Lung (tissue), 17 donors: ENCODE measurements at places on chromosomes 12 and 14. TPM values are rescaled to one million over a fixed set of nuclear protein-coding genes. Genes with fewer than 3 reads are reported as not detected.

DNA sequence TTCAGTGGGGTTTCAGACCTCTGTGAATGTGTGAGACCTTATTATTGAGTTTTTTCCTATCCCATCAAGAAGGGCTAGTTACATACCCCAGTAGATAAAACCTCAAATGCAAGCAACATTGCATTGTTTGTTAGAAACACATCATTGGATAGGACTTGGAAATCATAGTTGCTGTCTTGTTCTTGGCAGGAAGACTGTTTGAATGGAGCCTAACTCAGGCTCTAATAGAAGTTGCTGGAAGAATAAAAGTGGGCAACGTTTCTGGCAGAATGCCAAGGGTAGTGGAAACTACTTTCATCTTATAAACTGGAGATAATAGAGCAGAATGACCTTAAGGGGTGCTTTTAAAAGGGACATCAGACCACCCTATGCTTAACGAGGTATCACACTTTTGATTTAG lies 9.9 kb upstream of the PTHLH start:
- H3K4me1 ChIP-seq, result no peaks in the 10 kb centered on the region
- peaks cover 15% of the 10 kb centered on the region for H3K27me3 ChIP-seq
- no peaks in the 10 kb centered on the region for H3K36me3 ChIP-seq

The DDN gene
- total RNA-seq, result 0.12 TPM

DNA sequence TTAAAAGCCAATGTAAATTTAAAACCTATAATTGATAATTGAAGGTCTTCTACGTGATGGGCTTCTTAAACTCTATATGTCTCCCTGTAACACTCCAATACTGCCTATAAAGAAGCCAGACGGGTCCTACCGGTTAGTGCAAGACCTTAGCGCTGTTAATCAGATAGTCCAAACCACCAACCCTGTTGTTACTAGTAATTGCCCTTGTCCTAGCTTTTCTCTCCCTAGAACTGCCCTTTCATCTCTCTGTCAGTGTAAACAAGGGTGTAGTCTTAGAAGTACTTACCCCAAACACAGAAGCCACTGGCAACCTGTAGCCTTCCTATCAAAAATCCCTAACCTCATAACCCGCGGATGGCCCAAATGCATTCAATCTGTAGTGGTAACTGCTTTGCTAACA lies 243.0 kb upstream of the DIO3 start:
- H3K27ac ChIP-seq, result no peak overlapping the region
- no peaks in the 10 kb centered on the region for H3K36me3 ChIP-seq
- H3K4me1 ChIP-seq, result no peaks in the 10 kb centered on the region

DNA sequence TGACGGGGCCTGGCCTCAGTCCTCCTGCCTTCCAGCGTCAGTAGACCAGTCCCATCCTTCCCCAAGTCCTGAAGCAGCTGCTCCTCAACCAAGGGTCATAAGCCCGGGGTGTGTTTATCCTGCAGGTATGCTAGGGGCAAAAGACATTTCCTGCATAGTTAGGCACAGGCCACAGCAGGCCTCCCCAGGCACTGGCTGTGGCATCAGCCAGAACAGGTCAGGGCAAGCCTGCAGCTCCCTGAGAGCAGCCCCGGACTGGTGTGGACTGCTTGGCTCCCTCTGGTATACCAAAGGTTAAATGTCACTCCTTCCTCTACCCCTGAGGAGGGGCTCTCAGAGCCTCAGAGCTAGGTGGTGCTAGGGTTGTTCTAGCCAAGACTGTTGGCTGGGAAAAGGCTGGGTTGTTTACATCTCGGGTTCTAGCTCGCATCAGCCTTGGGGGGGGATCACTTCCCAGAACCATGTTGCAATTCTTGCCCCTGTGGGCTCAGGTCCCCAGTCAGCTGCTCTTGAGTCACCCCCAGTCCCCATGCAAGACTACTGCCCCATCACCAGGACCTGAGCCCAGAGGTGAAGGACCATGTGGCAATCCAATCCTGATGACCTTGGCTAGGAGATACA lies 2.9 kb downstream of the MMP14 start:
- H3K27ac ChIP-seq, result peak overlapping the region; percentile 89
- H3K4me3 ChIP-seq, result no peak overlapping the region
- H3K4me1 ChIP-seq, result peaks cover 8% of the 10 kb centered on the region
- no peaks in the 10 kb centered on the region for H3K27me3 ChIP-seq
- H3K36me3 ChIP-seq, result peaks cover 31% of the 10 kb centered on the region

DNA sequence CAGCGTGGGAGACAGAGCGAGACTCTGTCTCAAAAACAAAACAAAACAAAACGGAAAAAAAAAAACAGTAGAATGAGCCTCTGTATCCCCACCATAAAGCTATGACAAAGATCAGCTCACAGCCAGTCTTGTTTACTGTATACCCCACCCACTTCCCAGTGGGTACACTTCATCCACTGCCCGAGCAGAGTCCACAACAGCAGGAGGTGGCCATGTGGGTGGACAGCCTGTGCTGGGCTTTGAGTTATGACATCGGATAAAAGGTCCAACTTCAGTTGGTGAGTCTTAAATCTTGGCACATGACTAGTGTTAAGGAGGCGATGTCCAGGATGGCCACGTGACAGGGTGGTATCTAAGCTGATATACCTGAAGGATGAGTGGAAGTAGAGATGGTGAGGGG lies 34.8 kb upstream of the MAPKAPK5 start:
- H3K27me3 ChIP-seq, result no peaks in the 10 kb centered on the region
- no peaks in the 10 kb centered on the region for H3K4me1 ChIP-seq
- H3K27ac ChIP-seq, result no peak overlapping the region

DNA sequence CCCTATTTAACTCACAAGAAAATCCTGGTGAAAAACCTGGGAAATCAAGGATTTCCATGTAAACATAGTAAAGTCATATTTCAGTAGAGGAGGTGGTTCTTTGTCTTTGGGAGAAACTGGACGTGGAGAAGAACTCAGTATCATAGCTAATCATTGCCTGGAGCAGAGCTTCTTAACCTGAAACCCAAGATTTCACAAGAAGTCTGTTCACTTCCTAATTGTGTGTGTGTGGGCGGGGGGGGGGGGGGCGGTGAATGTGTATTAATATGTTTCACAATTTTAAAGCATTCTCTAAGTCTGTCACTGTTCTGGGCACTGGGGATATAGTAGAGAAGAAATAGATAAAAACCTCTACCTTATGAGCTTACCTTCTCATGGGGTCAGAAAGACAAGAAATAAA lies 96.7 kb upstream of the PPP4R3A start:
- H3K27ac ChIP-seq, result no peak overlapping the region
- H3K27me3 ChIP-seq, result peaks cover 6% of the 10 kb centered on the region
- no peak for DNase-seq

The CCDC175 gene
- 0.34 TPM for total RNA-seq

The SMAGP gene
- 9.7 TPM for total RNA-seq

The CLEC2B gene
- 70.1 TPM for total RNA-seq

The KRT71 gene
- total RNA-seq, result not detected

The IRAK3 gene
- total RNA-seq, result 47.8 TPM

GRCh38 chr14:103361867-103362266 lies 23.3 kb upstream of the MARK3 start:
- no peaks in the 10 kb centered on the region for H3K4me1 ChIP-seq
- H3K36me3 ChIP-seq, result no peaks in the 10 kb centered on the region
- no peak for DNase-seq
- H3K27me3 ChIP-seq, result no peaks in the 10 kb centered on the region
- no peak overlapping the region for H3K4me3 ChIP-seq

GRCh38 chr14:59828276-59828675 lies 42.3 kb downstream of the RTN1 start:
- H3K4me3 ChIP-seq, result no peak overlapping the region
- no peak overlapping the region for H3K27ac ChIP-seq
- no peaks in the 10 kb centered on the region for H3K36me3 ChIP-seq
- no peaks in the 10 kb centered on the region for H3K27me3 ChIP-seq

- no peak for DNase-seq
- H3K36me3 ChIP-seq, result peaks cover 30% of the 10 kb centered on the region
- H3K4me1 ChIP-seq, result no peaks in the 10 kb centered on the region
- no peak overlapping the region for H3K27ac ChIP-seq
- H3K27me3 ChIP-seq, result no peaks in the 10 kb centered on the region
These were observed 68.3 kb downstream of the KDM2B start for GRCh38 chr12:121512561-121512960.

The KRT75 gene
- not detected for total RNA-seq

DNA sequence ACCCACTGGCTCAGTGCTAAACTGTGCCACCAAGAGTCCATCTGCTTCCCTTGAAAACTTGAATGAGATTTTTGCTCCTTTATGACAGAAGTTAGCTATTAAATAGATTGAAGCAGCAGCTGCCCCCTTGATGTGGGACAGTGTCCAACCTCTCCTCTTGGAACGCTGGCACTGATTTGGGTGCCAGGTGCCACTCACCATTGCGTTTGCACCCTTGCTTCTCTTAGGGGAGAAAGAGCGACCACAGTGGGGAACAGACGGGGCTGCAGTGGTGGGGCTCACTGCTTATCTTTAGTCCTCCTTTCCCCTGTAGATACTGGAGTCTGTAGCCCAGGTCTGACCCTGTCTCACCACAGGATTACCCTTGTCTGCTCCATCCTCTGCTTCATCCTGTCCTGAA lies 9.4 kb downstream of the EP400 start:
- H3K36me3 ChIP-seq, result peaks cover 12% of the 10 kb centered on the region
- H3K4me1 ChIP-seq, result no peaks in the 10 kb centered on the region
- no peak for DNase-seq
- H3K4me3 ChIP-seq, result no peak overlapping the region
- H3K27me3 ChIP-seq, result no peaks in the 10 kb centered on the region

GRCh38 chr12:47249719-47250357 lies 170.1 kb upstream of the AMIGO2 start:
- no peaks in the 10 kb centered on the region for H3K27me3 ChIP-seq
- H3K4me1 ChIP-seq, result no peaks in the 10 kb centered on the region
- no peak overlapping the region for H3K27ac ChIP-seq
- no peak overlapping the region for H3K4me3 ChIP-seq
- no peak for DNase-seq

The ANKRD33 gene
- total RNA-seq, result 0.21 TPM

GRCh38 chr14:94677747-94678146 lies 65.6 kb downstream of the SERPINA3 start:
- no peak overlapping the region for H3K27ac ChIP-seq
- no peaks in the 10 kb centered on the region for H3K36me3 ChIP-seq
- no peak overlapping the region for H3K4me3 ChIP-seq
- no peaks in the 10 kb centered on the region for H3K27me3 ChIP-seq

The BCL11B gene
- total RNA-seq, result 2.3 TPM

DNA sequence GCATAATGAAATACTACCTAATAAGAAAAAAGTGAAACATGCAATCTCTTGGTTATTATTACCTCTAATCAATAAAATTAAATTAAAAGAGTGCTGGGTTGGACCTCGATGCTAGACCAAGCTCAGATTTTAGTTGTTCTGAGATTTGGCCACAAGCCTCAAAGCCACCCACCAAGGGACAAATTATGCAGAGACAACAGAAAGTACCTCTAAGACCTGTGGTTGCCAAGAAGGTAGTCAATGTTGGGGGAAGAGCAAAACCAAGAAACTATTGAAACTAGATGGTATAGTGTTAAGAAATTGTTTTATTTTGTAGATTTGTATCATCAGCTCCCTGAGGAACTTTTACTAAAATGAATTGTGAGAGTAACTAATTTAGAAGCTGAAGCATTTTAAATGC lies 43.8 kb upstream of the ARID2 start:
- H3K4me1 ChIP-seq, result no peaks in the 10 kb centered on the region
- no peak overlapping the region for H3K27ac ChIP-seq
- no peaks in the 10 kb centered on the region for H3K27me3 ChIP-seq
- H3K36me3 ChIP-seq, result no peaks in the 10 kb centered on the region
- DNase-seq, result no peak

DNA sequence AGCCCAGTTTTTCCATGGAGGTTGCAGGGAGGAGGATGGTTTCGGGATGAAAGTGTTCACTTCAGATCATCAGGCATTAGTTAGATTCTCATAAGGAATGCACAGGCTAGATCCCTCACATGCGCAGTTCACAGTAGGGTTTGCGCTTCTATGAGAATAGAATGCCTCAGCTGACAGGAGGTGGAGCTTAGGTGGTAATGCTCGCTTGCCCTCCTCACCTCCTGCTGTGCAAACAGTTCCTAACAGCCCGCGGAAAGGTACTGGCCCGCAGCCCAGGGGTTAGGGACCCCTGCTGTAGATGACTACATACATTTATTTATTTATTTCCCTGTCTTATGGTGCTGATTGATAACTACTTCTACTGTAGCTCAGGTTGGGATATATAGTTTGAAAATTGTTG lies 93.2 kb downstream of the FBXO33 start:
- no peaks in the 10 kb centered on the region for H3K27me3 ChIP-seq
- H3K36me3 ChIP-seq, result peaks cover 4% of the 10 kb centered on the region
- peak; percentile 15 for DNase-seq
- no peak overlapping the region for H3K27ac ChIP-seq
- H3K4me3 ChIP-seq, result no peak overlapping the region

GRCh38 chr12:121789800-121790728 lies 3.4 kb downstream of the RHOF start:
- H3K27ac ChIP-seq, result peak overlapping the region; percentile 25
- no peak overlapping the region for H3K4me3 ChIP-seq
- H3K4me1 ChIP-seq, result peaks cover 22% of the 10 kb centered on the region
- H3K36me3 ChIP-seq, result no peaks in the 10 kb centered on the region

The ADAM20 gene
- total RNA-seq, result 4.4 TPM

GRCh38 chr14:68145036-68145435 lies 325.5 kb downstream of the RAD51B start:
- peaks cover 8% of the 10 kb centered on the region for H3K4me1 ChIP-seq
- peak overlapping the region; percentile 74 for H3K27ac ChIP-seq
- no peaks in the 10 kb centered on the region for H3K27me3 ChIP-seq
- DNase-seq, result no peak
- no peak overlapping the region for H3K4me3 ChIP-seq
- H3K36me3 ChIP-seq, result no peaks in the 10 kb centered on the region

DNA sequence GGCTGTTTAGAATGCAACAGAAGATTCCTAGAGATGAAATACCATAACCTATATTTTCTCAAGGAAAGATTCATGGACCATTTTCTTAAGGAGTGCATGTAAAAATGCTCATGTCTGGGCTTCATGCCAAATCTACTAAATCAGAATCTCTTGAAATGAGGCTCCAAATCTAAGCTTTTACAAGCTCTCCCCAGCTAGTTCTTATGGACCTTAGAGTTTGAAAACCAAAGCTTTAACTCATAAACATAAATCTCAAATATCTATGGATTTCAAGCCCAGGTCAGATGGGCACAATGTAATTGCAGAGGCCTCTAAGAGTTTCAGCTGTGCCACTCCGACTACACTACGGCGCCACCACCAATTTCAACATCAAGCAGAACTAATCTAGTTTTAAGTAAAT lies 117.3 kb upstream of the CAND1 start:
- no peak overlapping the region for H3K4me3 ChIP-seq
- H3K36me3 ChIP-seq, result no peaks in the 10 kb centered on the region
- H3K4me1 ChIP-seq, result no peaks in the 10 kb centered on the region
- H3K27me3 ChIP-seq, result no peaks in the 10 kb centered on the region
- H3K27ac ChIP-seq, result no peak overlapping the region

- no peak for DNase-seq
- H3K27ac ChIP-seq, result no peak overlapping the region
- no peak overlapping the region for H3K4me3 ChIP-seq
- no peaks in the 10 kb centered on the region for H3K36me3 ChIP-seq
- H3K4me1 ChIP-seq, result no peaks in the 10 kb centered on the region
These were observed 71.8 kb downstream of the ZNF664 start for GRCh38 chr12:124044809-124045321.

The TMEM63C gene
- total RNA-seq, result 0.48 TPM
